ENCODE measurements at places on chromosomes 3 and 15.

DNA sequence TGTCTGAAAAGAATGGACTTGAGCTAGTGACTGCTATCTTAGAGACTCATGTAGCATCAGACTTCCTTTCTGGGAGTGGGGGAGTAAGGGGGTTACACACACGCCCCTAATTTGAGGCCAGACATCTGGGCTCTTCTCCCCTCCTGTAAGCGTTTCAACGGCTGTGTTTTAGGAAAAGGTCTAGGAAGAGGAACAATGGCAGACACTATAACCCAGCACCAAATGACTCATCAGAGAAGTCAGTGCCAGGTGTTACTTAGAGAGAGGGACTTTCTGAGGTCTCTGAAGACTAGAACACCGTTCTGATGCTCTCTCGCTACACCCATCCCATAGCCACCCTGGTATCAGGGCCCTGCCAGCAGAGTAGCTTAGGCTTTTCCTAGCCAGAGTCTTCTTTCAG lies 65.5 kb downstream of the SSUH2 start:
- no peak for DNase-seq

DNA sequence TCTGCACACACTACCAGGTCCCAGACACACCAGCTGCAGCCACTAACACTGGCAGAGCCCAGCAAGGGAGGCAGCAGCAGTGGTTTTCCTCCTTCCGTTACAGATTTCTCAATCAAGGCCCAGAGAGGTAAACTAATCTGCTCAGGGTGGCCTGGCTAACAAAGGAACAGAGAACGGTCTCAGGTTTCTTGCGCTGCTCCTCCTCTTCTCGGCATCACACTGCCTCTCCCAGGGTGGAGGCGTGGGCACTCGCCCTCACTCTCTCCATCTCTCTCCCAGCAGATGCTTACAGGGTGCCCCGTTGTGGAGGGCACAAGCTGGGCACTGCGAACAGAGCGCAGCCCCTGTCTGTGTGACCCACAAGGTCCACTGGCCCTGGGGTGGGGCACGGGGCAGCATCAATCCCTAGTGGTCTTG lies 228.7 kb downstream of the VPS13C start:
- DNase-seq: no peak

GRCh38 chr3:182732232-182733015 lies 60.9 kb upstream of the ATP11B start:
- no peak for DNase-seq

DNA sequence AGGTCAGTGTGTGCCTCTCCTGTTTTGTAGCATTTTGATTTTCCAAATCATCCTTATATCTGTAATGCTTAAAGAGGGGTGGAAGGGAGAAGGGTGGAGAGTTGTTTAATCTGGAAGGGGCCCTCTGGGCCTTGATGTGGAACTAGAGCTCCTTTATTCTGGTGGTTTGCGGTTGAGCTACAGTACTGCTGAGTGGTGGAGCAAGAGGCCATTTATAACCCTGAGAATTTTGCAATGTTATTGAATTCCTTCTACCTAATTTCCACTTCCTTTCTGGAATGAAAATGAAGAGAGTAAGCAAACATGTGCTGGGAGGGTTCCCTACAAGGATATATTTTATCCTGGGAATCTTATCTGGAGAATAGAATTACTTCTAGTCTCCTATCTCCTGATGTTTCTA lies 35.3 kb upstream of the TUBGCP5 start:
- no peak for DNase-seq

GRCh38 chr15:80703965-80704364 lies 8.9 kb downstream of the ABHD17C start:
- DNase-seq: no peak

DNA sequence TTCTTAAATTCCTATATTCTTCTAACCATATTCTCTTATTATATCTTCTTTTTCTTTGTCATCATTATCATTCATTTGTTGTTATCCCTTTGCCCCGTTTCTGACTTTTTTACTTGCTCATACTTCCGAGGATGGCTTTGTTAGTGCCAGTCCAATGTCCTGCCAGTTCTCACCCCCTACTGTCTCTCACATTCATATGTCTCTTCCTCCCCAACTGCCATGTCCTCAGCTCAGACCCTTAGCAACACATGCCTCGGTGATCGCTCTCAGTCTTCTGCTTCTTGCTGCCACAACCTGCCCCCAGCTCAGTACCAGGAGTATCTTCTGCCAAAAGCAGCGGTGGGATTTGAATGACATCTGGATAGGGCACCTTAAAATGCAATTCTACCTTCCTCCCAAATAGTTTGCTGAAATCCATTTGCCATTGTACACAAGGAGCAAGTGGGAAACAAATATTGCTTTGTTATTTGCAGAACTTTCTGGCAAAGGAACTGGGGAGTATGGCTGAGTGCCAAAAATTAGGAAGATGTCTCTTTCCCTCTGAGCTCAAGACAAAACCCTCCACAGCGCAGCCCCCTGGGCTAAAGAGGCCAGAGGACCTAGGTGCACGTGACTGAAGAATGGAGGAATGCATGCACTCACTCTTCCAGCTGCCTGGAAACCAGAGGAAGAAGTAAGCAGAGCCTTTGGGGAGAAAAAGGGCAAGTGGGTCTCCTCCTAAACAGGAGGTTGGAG lies 57.7 kb upstream of the CTNNB1 start:
- no peak for DNase-seq

- peak; percentile 79 for DNase-seq
Observed at GRCh38 chr3:30643763-30644462, 37.5 kb downstream of the TGFBR2 start.

- no peak for DNase-seq
Observed at GRCh38 chr15:31964586-31965307, 65.6 kb upstream of the CHRNA7 start.

DNA sequence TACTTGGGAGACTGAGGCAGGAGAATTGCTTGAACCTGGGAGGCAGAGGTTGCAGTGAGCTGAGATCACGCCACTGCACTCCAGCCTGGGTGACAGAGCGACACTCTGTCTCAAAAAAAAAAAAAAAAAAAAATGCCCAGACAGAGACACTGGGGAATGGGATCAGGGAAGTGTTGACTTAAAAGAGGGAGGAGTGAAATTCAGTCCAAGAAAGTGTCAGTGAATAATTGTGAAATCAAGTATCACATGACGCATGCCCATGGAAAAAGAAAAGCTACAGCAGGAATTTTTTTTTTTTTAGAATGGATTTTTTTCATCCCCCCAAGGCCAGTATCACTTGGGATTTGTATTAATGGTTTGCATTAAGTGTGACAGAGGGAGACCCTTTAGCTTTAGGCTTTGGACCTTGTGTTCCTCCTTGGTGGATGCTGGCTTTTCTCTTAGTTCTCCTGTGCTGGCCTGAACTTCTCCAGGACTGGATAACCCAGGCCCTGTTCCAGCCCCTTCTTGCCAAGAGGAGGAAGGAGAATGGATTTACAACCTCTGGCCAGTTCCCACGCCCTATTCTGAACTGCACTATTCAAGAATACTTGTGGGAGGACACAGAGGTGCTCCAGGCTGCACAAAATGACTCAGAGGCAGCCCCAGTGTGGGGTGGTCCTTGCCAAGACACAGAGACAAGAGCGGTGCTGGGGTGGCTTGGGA lies 36.7 kb upstream of the ZNF774 start:
- DNase-seq: no peak

DNA sequence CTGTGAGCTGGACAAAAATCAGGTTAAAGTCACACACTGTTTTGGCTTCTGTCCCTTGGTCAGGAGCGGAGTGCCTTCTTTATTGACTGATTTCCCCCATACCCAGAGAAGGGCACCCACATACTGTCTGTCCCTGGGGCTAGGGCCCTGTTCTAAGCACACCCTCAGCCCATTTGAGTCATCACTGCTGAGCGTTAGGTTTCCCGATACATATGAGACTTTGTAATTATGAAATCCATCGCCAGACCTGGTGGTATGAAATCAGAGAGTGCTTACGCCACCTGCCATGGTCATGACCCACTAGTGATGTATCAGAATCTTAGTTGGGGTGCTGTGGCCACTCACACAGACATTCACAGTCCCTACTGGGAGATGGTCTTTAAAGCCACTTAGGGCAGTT lies 96.8 kb downstream of the CHDH start:
- DNase-seq: no peak

DNA sequence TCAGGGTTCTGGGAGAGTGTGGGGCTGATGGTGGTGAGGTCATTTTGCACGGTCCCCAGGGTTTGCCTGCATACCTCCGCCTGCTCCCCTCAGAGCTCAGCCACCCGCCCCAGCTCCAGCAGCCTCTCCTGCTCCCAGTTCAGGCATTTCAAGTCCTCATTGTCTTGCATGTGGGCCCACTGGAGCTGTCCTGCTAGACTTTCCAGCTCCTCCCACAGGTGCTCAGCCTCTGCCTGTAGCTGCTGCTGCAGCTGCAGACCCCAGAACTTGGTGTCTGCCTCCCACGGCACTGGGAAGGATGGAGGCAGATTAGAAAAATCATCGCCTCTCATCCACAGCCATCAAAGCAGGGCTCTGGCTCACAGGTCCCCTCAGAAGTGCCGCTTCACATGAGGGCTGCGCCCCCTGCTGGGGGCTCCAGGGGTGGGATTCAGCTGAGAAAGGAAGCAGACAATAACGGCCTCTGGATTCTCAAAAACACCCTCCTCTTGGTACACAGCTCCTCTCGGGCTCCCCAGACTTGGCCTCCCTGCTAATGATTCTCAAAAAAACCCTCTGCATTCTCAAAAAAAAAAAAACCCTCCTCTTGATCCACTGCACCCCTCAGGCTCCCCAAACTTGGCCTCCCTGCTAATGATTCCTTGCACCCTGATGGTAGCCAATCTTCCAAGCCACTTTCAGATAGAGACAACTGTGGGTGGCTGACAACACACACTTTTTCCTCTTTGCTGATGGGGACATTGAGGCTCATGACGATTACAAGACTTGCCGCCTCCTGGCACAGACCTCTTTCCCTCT lies 89.3 kb upstream of the C2CD4B start:
- DNase-seq: peak; percentile 48

GRCh38 chr3:113663324-113663750 lies 33.1 kb downstream of the USF3 start:
- DNase-seq: no peak

- DNase-seq: no peak
Observed at GRCh38 chr15:89118481-89118989, 30.3 kb downstream of the ABHD2 start.

DNA sequence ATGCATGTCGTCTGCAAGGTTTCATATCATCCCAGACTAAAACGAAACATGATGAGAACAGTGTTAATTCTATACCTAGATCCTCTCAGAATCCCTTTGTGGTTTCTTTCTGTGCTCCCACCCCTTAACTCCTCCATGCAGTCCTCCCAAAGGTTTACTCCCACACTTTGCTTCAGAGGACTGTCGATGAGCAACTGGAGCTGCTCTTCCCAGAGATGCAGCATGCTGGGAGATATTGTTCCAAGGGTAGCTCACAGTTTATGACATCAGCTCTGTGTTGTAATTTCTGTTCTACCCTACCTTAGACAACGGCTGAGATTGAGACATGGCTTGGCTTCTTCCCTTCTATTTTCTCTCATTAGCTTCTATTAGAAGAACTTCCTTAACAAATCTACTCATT lies 313.0 kb upstream of the COL8A1 start:
- no peak for DNase-seq

GRCh38 chr15:71826196-71826595 lies 15.8 kb downstream of the NR2E3 start:
- no peak for DNase-seq

DNA sequence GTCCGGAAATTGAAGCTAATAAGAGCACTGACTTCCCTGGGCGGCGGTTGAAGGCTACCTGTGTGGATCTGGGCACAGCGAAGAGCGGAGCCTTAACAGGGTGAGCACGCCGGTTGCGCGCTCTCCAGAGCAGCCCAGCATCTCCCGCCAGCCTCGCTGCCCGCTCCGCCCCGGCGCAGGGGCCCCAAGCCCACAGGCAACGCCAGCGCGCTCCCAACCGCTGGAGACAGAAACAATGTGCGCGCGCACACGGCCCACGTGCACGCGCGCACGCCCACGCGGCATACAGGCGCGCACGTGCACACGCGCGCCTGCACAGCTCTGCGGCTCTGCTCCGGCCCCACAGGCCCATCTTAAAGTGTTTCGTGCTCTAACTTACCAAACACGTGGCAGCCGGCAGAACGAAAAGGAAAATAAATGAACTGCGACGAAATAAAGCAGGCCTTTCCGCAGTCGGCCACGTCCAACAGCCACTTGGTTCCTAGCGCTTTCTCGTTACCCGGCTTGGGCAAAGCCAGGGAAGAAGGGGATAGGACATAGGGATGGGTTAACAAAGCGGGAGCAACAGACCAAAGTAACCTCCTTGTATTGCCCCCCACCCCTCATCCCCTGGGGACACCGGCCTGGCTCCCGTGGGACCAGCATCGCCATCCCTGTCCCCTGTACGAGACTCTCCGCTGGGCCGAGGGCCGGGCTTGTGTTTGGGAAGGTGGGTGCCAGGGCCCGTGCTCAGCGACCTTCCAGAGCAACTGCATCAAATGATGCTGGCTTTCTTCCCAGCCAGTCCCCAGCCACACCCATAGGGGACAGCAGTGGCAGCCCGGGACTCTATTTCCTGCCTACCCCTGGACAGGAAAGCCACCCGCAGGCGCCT lies 203.7 kb downstream of the ABHD5 start:
- no peak for DNase-seq

DNA sequence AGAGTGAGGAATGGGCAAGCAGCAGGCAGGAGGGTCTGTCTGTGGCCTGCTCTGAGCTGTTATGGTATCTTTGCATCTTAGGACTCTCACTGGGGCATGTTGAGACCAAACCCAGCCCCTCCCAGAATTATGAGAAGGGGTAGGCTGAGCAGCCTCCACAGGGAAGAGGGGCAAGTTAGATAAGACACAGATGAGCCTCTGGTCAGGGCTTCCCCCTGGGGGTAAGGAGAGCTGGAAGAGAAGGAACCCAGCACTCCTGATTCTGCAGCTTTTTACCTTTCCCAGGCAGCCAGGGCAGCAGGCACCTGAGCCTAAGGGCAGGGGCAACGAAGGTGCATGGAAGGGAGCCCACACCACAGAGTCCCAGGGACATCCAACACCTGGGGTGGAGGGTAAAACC lies 19.3 kb downstream of the DUOX1 start:
- DNase-seq: no peak

GRCh38 chr15:58697220-58697619 lies 52.3 kb downstream of the ADAM10 start:
- no peak for DNase-seq

DNA sequence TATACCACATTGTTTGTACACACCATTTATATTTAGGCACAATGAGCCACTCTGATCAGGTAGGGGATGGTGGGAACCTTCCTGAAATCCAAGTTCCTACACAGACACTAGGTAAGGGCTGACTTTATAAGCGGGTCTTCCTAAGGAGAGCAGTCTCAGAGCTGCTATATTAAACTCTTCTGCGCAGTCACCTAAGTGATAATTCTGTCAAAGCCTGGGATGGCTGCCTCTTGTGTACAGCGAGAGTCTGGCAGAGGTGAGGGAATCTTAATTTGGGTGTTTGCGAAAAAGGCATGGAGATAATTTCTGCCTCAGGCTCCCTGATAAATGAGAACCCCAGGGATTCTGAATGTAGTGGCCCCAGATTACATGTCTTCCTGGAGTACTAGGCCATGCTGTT lies 113.1 kb downstream of the EDEM1 start:
- DNase-seq: no peak

GRCh38 chr3:183823963-183824362 lies 1.4 kb downstream of the MAP6D1 start:
- no peak for DNase-seq

- DNase-seq: no peak
Observed at GRCh38 chr3:62542185-62542584, 168.8 kb upstream of the FEZF2 start.

- DNase-seq: no peak
Observed at GRCh38 chr3:151393146-151393830, 8.7 kb upstream of the P2RY12 start.

GRCh38 chr3:13086531-13086981 lies 13.3 kb upstream of the IQSEC1 start:
- DNase-seq: no peak

Data from T-helper 2 cell (primary cell).